Spleen (tissue), 13 donors: ENCODE measurements at places on chromosomes 7 and 10. TPM values are rescaled to one million over a fixed set of nuclear protein-coding genes. Genes with fewer than 3 reads are reported as not detected.

Gene C10orf143
- 7.3 TPM for total RNA-seq

Gene FANK1
- total RNA-seq, result 0.86 TPM

Gene BMPER
- 4.4 TPM for total RNA-seq

Gene NRP1
- total RNA-seq, result 96.8 TPM

Gene HOGA1
- total RNA-seq, result 0.19 TPM

Gene LMBR1
- 79.2 TPM for total RNA-seq

Gene CFAP58
- not detected for total RNA-seq

Gene PILRA
- total RNA-seq, result 26.4 TPM

Gene CACNB2
- 0.49 TPM for total RNA-seq

Gene SH2D4B
- 0.13 TPM for total RNA-seq

Gene COL26A1
- not detected for total RNA-seq

Gene TET1
- total RNA-seq, result 3.0 TPM

Gene PI4K2A
- total RNA-seq, result 21.8 TPM

Gene PROSER2
- 14.2 TPM for total RNA-seq

Gene ZNF92
- 15.0 TPM for total RNA-seq

Gene FAM237B
- total RNA-seq, result not detected
